Breast epithelium (tissue), 4 donors: ENCODE measurements at places on chromosomes 7 and 10. TPM values are rescaled to one million over a fixed set of nuclear protein-coding genes. Genes with fewer than 3 reads are reported as not detected.

CNPY1 gene
- 0.29 TPM for total RNA-seq

OR9A2 gene
- not detected for total RNA-seq

ITGA8 gene
- total RNA-seq, result 2.9 TPM

DNA sequence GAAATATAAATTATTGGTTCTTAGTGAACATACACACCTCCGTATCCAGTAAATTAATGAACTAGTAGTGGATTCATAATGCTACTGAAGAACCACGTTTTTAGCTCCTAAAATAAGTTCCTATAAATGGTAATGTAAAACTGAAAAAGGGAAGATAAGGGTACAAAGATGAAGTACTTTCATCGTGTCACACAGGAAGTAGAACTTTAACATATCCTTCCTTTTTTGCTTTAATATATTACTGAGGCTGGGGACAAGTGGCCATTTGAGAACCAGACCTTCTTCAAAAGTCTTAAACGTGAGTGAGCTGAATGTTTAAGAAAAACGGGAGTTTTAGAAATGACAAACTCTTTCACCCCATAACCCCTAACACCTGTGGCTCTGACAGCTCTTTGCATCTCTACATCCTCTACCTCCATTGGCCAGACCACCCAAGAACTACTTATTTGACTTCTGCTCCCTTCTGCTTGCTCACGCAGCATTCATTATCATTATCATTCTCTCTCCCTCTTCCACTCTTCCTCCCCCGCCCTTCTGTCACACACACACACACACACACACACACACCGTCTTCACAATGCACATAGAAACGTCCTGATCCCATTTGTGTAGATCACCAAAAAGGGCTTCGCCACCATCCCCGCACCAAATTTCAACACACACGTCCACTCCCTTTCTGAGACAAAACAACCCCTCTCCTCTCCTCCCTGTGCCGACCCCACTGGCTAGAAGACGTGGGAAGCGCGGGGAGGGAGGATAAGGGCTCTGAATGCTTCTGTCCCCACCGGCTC lies 677 bp downstream of the SKAP2 start:
- DNase-seq, result no peak
- H3K36me3 ChIP-seq, result no peaks in the 10 kb centered on the region
- H3K4me1 ChIP-seq, result no peaks in the 10 kb centered on the region
- H3K27me3 ChIP-seq, result no peaks in the 10 kb centered on the region
- peak overlapping the region; percentile 95 for H3K27ac ChIP-seq

DNA sequence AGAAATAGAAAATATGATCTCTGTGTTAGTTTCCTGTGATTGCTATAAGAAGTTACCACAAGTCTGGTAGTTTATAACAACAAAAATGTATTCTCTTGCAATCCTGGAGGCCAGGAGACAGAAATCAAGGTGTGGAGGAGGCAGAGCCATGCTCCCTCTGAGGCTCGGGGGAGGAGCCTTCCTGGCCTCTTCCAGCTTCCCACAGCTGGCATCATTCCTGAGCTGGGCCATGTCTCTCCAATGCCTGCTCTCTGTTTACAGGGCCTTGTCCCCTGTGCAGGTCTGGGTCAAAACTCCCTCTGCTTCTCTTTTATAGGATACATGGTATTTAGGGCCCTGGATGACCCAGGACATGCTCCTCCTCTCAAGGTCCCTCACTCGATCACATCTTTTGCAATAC lies 81.3 kb upstream of the RET start:
- H3K4me1 ChIP-seq, result no peaks in the 10 kb centered on the region
- H3K36me3 ChIP-seq, result no peaks in the 10 kb centered on the region

GRCh38 chr10:59093461-59093860 lies 83.0 kb upstream of the PHYHIPL start:
- DNase-seq, result no peak
- H3K27ac ChIP-seq, result no peak overlapping the region
- H3K4me1 ChIP-seq, result no peaks in the 10 kb centered on the region
- H3K27me3 ChIP-seq, result no peaks in the 10 kb centered on the region
- no peaks in the 10 kb centered on the region for H3K36me3 ChIP-seq
- no peak overlapping the region for H3K4me3 ChIP-seq

GRCh38 chr10:121296881-121297585 lies 301.2 kb downstream of the FGFR2 start:
- H3K4me3 ChIP-seq, result no peak overlapping the region
- no peaks in the 10 kb centered on the region for H3K36me3 ChIP-seq

DNA sequence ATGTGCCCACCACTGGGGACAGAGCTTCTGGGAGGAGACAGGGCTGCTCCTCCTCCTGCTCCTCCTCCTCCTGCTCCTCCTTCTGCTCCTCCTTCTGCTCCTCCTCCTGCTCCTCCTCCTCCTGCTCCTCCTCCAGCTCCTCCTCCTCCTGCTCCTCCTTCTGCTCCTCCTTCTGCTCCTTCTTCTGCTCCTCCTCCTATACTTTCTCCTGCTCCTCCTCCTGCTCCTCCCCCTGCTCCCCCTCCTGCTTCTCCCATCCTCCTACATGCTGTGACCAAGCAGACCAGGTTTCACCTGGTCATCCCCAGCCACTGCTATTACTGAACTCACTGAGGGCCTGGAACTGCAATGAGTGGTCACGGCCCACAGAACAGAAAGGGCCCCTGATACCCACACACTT lies 154.0 kb upstream of the PPP2R2D start:
- H3K36me3 ChIP-seq, result no peaks in the 10 kb centered on the region
- no peaks in the 10 kb centered on the region for H3K27me3 ChIP-seq
- DNase-seq, result no peak
- no peaks in the 10 kb centered on the region for H3K4me1 ChIP-seq
- H3K4me3 ChIP-seq, result no peak overlapping the region

DNA sequence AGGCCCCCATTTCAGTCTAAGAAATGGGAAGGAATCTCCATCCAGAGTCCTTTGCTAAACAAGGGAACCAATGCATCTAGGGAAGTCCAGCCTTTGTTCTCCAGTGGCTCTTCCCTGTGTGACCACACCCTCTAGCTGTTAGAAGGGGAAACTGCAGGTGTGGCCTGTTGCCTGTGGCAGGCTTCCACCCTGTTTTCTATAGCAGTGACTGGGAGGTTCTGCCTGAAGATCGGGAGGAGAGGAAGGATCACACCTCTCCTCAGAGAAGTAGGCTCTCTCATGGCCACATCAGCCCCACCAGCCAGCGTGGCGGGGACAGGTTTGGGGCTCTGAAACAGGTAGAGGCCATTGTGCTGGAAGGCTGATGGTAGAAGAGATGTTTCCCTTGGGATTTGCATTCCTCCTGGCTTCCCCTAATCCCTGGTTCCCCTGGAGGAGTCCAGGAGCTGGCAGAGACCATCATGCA lies 47.7 kb upstream of the TRIM8 start:
- H3K4me1 ChIP-seq, result no peaks in the 10 kb centered on the region
- H3K4me3 ChIP-seq, result no peak overlapping the region
- no peaks in the 10 kb centered on the region for H3K36me3 ChIP-seq
- H3K27me3 ChIP-seq, result no peaks in the 10 kb centered on the region
- no peak for DNase-seq

DNA sequence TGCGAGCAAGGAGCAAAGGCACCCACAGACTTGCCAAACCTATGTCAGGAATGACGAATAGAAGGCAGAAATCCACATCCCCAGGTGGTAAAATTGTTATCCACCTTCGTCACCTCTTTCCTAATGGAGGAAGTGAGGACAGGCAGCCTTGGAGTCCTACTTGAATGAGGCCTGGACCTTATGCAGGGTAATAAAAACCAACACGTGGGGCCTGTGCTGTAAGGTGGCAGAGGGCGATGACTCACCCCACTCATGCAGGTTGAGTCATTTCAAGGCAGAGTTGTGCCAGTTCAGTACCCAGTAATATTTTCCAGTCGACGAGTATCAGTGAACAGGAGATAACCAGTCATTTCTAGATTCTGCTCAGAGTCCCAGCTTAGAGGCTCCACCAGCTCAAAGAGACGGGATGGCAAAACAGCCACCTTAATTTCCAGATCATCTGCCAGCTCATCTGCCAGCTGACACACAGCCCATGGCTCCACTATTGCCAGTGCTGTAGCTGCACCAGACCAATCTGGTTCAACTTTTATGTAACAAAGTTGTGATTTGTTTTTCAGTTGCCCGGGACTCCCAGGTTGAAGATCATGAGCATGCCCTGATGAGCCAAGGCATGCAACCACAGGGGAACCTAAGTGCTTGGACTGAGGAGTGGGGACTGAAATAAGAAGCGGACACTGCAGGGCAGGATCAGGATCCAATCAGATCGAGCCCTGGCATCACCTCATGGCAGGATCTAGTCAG lies 176.2 kb upstream of the ITGB1 start:
- no peak for DNase-seq
- H3K4me1 ChIP-seq, result no peaks in the 10 kb centered on the region
- no peak overlapping the region for H3K4me3 ChIP-seq
- no peaks in the 10 kb centered on the region for H3K27me3 ChIP-seq

GRCh38 chr7:66950763-66951162 lies 29.7 kb downstream of the TMEM248 start:
- DNase-seq, result no peak
- H3K27me3 ChIP-seq, result no peaks in the 10 kb centered on the region
- H3K27ac ChIP-seq, result no peak overlapping the region
- no peaks in the 10 kb centered on the region for H3K4me1 ChIP-seq
- H3K36me3 ChIP-seq, result peaks cover 5% of the 10 kb centered on the region

- H3K27me3 ChIP-seq, result no peaks in the 10 kb centered on the region
- H3K4me1 ChIP-seq, result peaks cover 2% of the 10 kb centered on the region
- peak overlapping the region; percentile 95 for H3K27ac ChIP-seq
- peak; percentile 68 for DNase-seq
- no peaks in the 10 kb centered on the region for H3K36me3 ChIP-seq
Measured at GRCh38 chr10:75209921-75210281, 695 bp upstream of the VDAC2 start.

DNA sequence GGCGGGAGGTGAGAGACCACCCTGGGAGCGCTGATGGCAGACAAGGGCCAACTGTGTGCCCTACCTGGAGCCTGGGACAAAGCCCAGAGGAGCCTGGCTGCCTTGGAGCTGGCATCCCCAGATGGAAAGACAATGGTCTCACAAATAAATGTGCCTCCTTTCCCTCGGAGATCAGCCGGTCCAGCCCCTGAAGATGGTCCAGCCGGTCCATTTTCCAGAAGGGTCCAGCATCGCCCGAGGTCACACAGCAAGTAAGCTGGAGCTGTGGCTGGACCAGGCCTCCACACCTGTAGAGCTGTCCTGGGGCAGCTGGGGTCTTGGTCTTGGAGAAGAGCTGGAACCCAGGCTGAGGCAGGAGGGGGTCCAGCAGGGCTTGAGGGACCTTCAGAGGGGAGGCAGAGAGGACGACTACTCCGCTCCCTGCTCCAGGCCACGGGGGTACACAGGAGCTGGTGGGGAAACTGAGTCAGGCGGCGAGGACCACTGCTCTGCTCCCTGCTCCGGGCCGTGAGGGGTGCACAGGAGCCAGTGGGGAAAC lies 3.6 kb downstream of the ELFN1 start:
- H3K4me3 ChIP-seq, result no peak overlapping the region
- H3K36me3 ChIP-seq, result no peaks in the 10 kb centered on the region
- peaks cover 75% of the 10 kb centered on the region for H3K27me3 ChIP-seq
- H3K27ac ChIP-seq, result no peak overlapping the region

- H3K27ac ChIP-seq, result no peak overlapping the region
- DNase-seq, result no peak
- H3K4me1 ChIP-seq, result no peaks in the 10 kb centered on the region
- no peak overlapping the region for H3K4me3 ChIP-seq
Measured at GRCh38 chr10:122798704-122799231, 46.9 kb downstream of the CUZD1 start.

DNA sequence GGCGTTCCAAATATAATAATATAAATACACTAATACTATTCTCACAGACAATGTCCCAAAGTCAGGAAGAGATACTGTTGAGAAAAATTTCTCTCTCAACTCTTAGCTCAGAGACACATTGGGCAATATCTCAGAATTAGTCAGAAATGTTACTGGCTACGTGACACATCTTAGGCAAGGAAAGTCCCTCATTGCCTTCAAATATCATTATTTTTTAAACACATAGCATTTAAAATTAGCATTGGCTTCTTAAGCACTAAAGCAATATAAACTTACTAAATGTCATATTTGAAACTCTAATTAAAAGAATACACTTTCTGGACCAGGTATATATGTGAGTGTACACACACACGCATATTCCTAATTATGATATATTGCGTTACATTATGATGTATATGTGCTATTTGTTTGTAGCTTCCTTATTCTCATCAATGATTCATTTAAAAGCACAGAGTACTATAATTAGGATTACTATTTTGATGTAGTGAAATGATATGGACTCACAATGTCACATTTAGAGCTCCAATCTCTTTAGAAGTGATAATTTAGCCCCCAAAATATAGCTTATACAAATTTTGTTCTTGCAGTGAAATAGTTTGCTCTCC lies 255.8 kb downstream of the TWIST1 start:
- no peaks in the 10 kb centered on the region for H3K36me3 ChIP-seq
- H3K27me3 ChIP-seq, result no peaks in the 10 kb centered on the region
- no peak for DNase-seq
- H3K4me3 ChIP-seq, result no peak overlapping the region

DNA sequence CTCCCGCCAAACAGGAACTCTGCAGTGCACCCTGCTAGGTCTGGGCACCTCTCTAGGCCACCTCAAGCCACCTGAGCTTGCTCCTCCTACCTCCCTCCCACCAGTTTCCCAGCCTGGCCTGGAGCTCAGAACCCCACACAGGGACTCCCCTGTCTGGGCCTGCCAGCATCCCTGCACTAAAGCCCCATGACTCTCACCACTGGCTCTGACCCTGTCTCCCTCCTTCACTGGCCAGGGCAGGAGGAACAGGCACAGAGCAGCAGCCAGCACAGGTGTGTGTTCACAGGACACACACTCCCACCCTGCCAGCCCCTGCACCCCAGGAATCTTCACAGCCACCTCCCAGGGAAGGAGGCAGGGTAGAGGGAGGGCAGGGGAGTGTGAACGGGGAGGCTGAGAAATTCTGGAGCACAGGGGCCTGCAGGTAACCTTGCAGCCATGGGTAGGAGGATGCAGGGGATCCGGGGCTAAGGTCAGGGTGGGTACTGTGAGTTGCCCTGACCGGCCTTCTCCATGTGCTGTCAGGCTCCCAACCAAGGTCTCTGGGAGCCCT lies 13.9 kb upstream of the ANTXRL start:
- H3K36me3 ChIP-seq, result no peaks in the 10 kb centered on the region
- no peak overlapping the region for H3K4me3 ChIP-seq
- H3K27me3 ChIP-seq, result no peaks in the 10 kb centered on the region
- H3K27ac ChIP-seq, result peak overlapping the region; percentile 74
- no peak for DNase-seq
- H3K4me1 ChIP-seq, result no peaks in the 10 kb centered on the region

GRCh38 chr10:110006358-110007160 lies 1.2 kb upstream of the ADD3 start:
- H3K27ac ChIP-seq, result peak overlapping the region; percentile 97
- DNase-seq, result no peak
- no peaks in the 10 kb centered on the region for H3K36me3 ChIP-seq
- peaks cover 22% of the 10 kb centered on the region for H3K4me1 ChIP-seq
- H3K27me3 ChIP-seq, result no peaks in the 10 kb centered on the region
- peak overlapping the region; percentile 99 for H3K4me3 ChIP-seq

GRCh38 chr7:27155816-27156507 lies 513 bp downstream of the HOXA7 start:
- H3K4me1 ChIP-seq, result peaks cover 9% of the 10 kb centered on the region
- H3K27ac ChIP-seq, result peak overlapping the region; percentile 91
- DNase-seq, result peak; percentile 19
- H3K27me3 ChIP-seq, result peaks cover 7% of the 10 kb centered on the region
- no peaks in the 10 kb centered on the region for H3K36me3 ChIP-seq

GRCh38 chr7:129739427-129739826 lies 127.9 kb downstream of the NRF1 start:
- no peaks in the 10 kb centered on the region for H3K27me3 ChIP-seq
- no peak for DNase-seq
- no peak overlapping the region for H3K4me3 ChIP-seq
- no peaks in the 10 kb centered on the region for H3K4me1 ChIP-seq
- H3K27ac ChIP-seq, result no peak overlapping the region
